Right atrium auricular region (tissue), 2 donors: ENCODE measurements at places on chromosomes 5 and 9.

DNA sequence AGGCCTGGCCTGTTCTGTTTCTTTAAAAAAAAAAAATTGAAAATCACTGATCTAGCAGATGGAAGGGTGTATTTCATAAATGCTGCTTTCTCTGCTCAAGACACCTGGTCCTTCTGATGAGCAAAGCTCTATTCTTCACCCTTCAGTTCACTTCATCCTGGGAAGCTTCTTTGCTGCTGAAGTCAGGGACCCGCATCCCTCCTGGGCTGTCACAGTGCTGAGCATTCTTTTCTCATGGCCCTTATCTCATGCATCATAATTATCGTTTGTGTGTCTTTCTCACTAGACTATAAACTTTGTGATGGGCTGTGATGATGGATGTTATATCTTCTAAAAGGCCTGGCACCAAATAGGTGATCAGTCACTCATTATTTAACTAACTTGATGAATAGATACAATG lies 461.0 kb downstream of the GADD45G start:
- DNase-seq, result no peak

DNA sequence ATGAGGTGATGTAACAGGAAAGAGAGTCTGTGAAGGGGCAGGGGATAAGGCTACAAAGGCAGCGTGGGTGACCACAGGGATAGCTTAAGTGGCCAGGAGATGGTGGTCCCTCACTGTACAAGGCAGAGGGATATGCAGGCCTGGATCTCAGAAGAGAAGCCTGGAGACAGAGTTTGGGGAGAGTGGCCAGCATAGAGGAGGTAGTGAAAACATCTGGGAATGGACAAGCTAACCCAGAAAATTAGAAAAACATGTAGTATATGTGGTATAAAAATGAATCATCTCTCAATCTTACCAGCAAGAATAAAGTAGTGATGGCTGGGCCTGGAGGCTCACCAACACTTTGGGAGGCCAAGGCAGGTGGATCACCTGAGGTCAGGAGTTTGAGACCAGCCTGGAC lies 349.2 kb upstream of the KLF4 start:
- no peak for DNase-seq

DNA sequence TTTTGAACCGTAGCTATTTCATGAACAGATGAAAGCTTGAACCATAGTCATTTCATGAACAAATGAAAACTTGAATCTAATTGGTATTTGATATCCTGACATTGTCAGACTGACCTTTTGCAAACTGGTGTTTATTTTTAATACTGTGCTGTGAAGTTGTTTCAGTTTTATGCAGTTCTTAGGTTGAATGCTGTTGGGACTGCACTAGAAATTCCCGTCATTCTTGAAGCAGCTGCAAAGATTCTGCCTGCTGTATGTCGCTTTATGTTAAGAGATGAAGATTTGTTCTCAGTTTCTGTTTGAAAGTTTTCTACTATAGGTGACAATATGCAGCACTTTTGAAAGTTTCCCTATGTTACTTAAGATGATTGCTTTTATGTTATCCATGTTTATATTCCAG lies 22.5 kb upstream of the FAM120AOS start:
- DNase-seq, result no peak

DNA sequence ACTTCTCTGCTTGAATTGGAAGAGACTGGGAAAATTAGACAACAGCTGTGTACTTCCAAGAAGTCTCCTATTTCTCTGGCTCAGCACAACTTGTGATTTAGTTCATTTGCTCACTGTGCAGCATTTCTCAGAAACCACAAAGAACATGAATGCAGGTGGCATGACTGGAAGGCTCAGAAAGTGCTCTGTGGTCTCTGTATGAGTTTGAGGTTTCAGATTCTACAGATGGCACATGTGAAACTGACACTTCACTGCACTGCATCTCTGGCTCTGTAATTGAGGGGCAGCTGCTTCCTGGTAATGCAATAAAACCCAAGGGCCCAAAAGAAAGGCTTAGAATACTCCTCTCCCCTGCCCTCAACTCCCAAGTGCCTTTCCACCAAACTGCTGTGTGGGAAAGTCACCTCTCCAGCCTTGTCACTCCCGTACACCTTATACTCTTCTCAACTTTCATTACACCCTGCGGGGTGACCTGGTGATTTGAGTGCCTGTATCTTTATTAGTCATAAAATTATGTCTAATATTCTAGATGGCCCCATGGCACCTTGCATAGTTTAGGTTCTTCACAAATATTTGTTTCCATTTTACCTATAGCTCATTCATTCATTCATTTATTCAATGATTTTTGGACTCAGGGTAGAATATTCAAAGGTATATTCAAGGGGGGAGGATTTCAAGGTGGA lies 82.5 kb downstream of the ESM1 start:
- DNase-seq, result no peak

DNA sequence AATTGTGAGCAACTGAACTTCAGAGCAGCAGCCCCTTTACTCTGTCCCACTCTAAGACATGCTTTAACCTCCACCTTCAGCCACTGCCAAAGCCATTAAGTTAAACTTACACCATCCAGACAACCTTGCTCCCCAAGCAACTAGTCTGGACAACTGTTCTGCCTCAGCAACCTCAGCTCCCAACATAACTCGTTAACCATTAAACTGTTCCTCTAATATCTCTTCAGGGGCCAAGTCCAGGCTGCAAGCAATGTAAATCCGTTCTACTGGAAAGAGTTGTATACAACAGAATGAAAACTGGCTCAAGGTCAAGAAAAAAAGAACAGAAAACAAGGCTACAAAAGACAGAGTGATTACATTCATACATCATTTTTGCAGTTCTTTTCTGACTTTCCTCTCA lies 131.7 kb upstream of the TARS1 start:
- DNase-seq, result no peak

DNA sequence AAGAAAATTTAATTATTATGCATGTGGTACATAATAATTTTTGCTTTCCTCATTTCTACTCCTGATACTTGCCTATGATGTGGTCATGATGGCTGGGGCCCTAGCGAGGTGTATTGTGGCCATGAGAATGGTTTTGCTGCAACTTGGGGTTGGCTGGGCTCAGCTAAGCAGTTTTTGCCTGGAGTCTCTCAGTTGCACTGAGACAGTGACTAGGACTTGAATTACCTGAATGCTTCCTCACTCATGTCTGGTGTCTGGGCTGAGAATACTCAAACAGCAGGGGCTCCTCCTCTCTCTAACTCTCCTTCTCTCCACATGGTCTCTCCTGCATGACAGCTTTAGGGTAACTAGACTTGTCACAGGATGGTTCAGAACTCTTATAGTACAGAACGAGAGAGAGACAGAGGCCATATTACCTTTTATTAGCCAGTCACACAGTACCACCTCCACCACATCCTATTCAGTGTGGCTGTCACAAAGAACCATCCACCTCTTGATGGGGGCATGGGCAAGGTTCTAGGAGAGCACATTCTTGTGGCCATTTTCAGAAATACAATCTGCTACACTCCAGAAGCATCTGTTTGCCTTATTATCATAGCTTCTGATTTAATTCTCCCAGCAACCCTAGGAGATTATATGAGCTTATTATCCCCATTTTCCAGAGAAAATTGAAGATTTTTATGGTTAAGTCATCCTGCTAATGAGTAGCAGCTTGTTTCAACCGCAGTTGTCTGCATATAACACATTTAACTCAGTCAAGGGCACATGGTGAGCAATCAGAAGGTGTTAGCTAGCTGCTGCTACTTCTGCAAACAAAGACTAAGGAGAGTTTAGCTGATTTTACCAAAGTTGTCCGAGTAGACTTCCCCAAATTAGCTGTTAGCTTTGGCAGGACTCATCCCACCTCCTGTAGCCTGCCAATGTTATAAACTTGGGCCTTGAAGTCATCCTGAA lies 245.1 kb downstream of the DOCK8 start:
- no peak for DNase-seq

DNA sequence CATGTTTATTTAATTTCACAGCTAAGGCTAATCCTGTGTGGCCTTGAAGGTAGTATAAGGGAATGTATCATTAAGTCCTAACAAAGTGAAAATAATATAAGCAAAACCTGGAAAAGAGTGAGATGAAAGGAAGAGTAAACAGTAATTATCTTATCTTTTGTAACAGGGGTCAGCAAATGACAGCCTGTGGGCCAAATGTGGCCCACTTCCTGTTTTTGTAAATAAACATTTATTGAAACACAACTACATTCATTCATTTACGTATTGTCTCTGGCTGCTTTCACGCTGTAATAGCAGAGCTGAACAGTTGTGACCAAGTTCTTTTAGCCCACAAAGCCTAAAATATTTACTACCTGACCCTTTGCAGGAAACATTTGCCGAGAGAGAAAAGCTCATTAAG lies 78.4 kb upstream of the HTR4 start:
- DNase-seq, result no peak

GRCh38 chr9:73080110-73080694 lies 71.5 kb upstream of the ANXA1 start:
- DNase-seq, result no peak

DNA sequence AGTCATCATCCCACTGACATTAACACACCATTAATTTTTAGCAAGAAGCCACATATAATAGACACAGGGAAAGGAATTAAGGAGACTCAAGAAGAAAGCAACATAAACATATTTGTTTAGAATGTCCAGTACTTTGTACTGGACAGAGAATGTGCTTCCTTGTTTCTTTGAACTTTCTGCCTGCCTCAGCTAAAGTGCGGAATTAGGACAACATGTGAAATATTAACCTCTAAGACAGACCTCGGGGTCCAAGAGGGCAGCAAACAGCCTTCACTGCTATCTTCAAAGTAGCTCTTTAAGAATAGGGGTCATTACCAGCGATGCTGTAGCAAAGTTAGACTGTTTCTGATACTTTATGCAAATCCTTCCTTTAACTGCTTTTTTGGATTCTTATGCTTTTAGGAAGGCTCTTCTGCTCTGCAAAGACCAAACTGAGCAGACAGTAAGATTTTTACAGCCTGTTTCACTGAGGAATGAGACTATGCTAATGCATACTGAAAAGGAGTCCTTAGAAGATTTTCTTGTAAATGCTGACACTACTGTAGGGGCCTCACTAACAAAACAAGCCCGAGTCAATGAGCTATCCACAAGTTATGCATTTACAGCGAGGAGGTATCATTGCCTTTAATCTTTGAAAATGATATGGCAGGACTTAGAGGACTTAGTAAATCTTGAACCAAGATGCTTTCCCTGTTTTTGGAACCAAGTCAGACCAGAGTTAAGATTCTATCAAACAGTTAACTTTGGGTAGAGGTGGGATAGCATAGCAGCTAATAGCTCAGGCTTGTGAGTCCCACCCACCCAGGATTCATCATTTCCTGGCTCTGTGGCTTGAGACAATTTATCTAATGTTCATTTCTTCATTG lies 23.8 kb downstream of the DAB2 start:
- no peak for DNase-seq

- no peak for DNase-seq
Measured at GRCh38 chr5:98415663-98416062, 357.8 kb upstream of the RGMB start.

DNA sequence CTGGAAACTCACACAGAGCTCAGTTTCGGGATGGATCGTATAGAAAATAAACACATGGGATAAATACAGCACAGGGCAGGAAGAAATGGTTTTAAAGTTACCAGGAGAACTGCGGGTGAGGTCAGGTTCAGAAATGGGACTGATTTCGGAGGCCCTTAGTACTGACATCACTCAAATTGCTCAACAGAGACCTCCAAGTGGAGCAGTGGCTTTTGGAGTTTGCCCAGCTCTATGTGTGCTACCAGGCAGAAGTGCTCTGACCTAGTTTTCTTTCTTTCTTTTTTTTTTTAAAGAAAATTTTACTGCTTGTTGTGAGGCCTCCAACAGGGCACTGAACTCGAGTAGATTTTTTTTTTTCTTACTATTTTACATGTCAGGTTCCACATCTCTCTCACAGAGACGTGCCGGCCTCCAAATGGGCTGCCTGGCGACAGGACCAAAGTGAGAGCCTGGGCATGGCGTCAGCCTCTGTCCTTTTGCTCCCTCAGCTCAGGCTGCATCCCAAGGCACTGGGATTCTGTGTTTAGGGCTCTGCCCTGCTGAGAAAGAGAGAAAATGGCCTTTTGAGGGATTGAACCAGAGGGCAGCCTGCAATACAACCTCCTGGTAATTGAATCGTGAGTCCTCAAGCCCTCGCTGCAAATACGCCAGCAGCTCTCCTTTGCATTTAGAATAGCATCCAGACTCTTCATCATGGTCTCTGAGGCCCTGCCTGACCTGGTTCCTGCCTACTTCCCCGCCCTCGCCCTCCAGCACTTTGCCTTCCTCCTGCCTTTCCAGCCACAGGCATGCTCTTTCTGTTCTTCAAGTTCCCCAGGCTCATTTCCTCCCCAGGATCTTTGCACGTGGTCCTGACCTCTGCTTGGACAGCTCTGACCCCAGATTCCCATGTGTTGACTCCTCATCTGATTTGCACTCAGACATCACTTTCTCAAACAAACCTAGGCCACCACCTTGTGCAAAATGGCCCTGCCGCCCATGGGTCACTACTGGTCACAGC lies 173.5 kb downstream of the FGF1 start:
- no peak for DNase-seq
